ENCODE measurements at places on chromosomes 1 and 21. TPM values are rescaled to one million over a fixed set of nuclear protein-coding genes. Genes with fewer than 3 reads are reported as not detected.

- DNase-seq: no peak
These were observed 469.5 kb downstream of the MATN1 start for GRCh38 chr1:30253807-30254440.

DNA sequence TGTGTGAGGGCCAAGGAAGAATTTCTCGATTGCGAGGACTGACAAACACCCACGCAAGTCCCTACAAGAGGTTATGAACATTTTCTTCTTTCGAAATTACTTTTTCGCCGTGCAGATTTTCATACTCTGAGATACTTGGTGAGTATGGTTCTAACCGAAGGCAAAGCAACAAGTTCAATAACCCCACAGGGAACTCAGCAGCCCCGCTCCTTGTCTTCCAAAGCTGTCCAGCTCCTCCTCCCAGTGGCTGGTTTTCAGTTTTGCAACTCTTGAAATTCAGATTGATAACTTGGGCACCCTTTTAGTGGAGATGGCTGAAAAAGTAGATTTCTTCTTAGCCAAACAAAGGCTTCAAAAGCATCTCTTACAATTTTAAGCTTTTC is 154.4 kb downstream of the SETD4 start:
- no peak for DNase-seq

GRCh38 chr1:233459470-233459945 is 132.0 kb downstream of the MAP3K21 start:
- DNase-seq: no peak

GRCh38 chr1:200373811-200374231 is 36.0 kb downstream of the ZNF281 start:
- no peak for DNase-seq

DNA sequence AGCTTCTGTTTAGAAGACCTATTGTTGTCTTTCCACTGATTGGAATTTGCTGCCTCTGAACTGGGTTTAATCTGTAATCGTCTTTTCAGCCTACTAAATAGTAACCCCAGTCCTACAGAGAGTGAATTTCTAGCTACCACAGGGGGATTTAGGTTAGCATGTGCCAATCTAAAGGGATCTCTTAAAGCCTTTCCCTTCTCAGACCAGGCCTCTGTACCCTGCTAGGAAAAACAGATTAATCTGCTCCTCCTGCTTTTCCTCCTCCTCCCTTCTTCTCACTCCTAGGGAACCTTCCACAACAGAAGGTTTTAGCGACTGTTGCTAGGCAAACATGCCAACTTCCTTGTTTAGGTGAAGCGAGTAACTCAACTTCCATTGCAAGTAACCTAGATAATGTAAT is 1.3 kb upstream of the RC3H1 start:
- DNase-seq: peak; percentile 52

F13B gene
- not detected for polyA plus RNA-seq

- no peak for DNase-seq
These were observed 354.3 kb downstream of the SRGAP2C start for GRCh38 chr1:121538943-121539575.

DNA sequence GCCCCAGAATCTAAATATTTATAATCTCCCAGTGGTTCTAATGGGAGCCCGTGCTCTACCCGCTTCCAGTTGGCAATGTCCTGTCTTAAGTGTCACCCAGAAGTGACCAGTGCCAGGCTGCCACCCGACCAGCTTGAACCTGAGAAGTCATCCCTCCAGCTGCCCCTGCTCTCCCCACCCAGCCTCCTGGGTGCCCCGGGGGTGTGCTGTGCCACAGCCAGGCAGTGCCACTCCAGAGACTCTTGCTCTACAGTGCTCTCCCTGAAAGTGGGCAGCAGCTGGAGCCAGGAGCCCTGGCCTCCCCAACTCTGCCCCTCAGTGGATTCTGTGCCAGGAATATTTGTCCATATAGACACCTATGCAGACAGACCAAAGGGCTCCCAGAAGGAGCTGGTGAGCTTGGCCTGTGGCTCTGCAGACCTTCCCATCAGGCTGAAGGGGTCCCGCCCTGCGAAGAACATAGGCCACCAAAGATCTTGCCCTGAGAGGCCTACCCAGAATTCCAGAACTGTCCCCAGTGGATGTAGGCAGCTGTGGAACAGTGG is 9.0 kb upstream of the EPS8L3 start:
- no peak for DNase-seq

- DNase-seq: no peak
These were observed 2.5 kb upstream of the PLEKHM2 start for GRCh38 chr1:15681349-15682292.
